ENCODE measurements at places on chromosomes 6 and 20.

- no peak for DNase-seq
Measured at GRCh38 chr20:1360094-1360846, 31.3 kb upstream of the SDCBP2 start.

GRCh38 chr6:160042014-160042773 is 73.3 kb downstream of the IGF2R start:
- DNase-seq = no peak

GRCh38 chr20:49955167-49955566 is 19.0 kb downstream of the RNF114 start:
- no peak for DNase-seq

GRCh38 chr20:62391165-62392076 is 4.5 kb downstream of the RPS21 start:
- DNase-seq = no peak

DNA sequence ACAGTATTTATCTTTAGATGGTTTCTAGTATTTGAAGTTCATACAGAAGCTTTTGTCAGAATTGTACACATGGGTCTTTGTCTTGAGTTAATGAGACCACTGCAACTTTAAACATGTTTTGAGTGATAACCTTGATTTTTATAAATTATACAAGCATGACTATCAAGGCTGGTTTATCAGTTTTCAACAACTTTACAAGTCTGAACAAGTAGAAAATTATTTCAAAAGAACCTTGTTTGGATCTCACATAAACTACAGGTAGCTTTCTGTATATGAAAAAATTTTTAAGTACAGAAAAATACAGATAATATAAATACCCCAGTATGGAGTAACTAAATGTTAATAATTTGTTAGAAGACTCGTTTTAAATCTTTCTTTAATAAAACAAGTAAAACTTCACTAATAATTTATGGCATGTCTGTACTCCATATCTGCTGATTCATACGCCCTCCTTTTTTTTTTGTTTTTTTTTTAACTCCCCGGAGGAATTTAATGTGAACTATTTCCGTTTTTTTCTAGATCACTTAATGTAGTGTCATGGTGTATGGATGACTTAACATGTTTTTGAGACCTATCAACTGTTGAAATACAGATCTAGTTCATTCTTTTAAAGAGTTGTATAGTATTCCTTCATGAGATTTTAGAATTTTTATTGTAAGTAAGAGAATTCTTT is 18.3 kb downstream of the VAPB start:
- no peak for DNase-seq

GRCh38 chr6:79630883-79631692 is at the start of gene SH3BGRL2:
Gene SH3BGRL2, plus strand, starts transcription at chr6:79631329. Its CDS starts 133 bp downstream, at chr6:79631462.
- DNase-seq = peak; percentile 14

- no peak for DNase-seq
Measured at GRCh38 chr6:86966271-86966670, 28.9 kb downstream of the HTR1E start.

DNA sequence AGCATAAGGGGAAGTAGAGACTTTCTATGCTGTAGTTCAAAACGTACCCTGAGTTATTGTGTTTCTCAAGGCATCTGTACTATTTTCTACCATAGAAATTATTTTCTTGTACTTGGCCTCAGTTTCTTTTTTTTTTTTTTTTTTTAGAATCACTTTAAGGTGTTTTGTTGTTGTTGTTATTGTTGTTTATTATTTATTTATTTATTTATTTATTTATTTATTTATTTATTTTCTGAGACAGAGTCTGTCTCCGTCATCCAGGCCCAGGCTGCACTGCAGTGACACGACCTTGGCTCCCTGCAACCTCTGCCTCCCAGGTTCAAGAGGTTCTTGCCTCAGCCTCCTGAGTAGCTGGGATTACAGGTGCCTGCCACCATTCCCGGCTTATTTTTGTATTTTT is 179.1 kb downstream of the GRIK2 start:
- no peak for DNase-seq

- DNase-seq = no peak
Measured at GRCh38 chr6:148831531-148831930, 84.7 kb downstream of the UST start.

- no peak for DNase-seq
Measured at GRCh38 chr6:137813308-137813970, 53.6 kb upstream of the TNFAIP3 start.

- no peak for DNase-seq
Measured at GRCh38 chr6:33590531-33591198, 10.6 kb upstream of the BAK1 start.

GRCh38 chr6:33324125-33324524 is 6.6 kb upstream of the ZBTB22 start:
- DNase-seq = no peak

- DNase-seq = no peak
Measured at GRCh38 chr6:326896-327537, 34.7 kb downstream of the DUSP22 start.

GRCh38 chr6:143595251-143596036 is 82.3 kb upstream of the PHACTR2 start:
- no peak for DNase-seq

GRCh38 chr20:2026004-2026403 is 32.1 kb upstream of the PDYN start:
- no peak for DNase-seq

GRCh38 chr6:89542081-89542857 is 96.3 kb downstream of the LYRM2 start:
- no peak for DNase-seq

DNA sequence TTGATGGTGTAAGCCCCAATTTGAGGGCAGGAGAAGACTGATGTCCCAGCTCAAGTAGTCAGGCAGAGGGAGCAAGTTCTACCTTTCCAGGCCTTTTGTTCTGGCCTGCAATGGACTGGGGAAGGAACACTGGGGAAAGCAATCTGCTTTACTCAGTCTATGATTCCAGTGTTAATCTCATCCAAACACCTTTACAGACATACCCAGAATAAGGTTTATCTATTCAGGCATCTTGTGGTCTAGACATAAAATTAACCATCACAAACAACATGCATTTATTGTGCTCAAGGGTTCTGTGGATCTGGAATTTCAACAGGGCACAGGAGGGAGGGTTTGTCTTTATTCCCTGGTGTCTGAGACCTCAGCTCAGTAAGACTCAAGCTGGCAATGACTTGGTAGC is 14.4 kb upstream of the RSPH3 start:
- DNase-seq = no peak

DNA sequence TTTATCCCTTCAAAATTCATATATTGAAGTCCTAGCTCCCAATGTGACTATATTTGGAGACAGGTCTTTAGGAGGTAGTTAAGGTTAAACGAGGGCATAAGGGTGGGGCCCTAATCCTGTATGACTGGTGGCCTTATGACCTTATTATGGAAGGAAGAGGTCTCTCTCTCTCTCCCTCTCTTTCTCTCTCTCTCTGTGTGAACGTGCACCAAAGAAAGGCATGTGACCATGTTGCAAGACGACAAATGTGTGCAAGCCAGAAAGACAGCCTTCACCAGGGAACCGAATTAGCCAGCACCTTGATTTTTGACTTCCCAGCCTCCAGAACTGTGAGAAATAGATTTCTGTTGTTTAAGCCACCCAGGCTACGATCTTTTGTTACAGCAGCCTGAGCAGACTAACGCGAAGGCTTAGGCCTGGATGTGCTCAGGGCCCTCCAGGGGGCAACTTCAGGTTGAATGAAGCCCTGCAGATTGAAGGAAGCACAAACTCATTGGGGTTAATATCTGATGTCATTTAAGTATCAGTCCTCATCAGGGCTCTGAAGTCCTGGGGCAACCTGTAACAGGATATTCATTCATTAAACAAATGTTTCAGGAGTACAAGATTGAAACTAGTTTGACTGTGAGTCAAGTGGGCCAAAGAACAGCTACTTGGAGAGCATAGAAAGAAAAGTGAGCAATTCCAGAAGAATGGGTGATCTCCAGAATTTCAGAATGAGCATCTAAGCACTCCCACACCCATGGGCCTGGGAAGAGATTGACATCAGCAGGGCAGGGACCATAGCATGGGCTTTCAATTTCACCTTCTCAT is 157.4 kb upstream of the TNFAIP3 start:
- DNase-seq = no peak

DNA sequence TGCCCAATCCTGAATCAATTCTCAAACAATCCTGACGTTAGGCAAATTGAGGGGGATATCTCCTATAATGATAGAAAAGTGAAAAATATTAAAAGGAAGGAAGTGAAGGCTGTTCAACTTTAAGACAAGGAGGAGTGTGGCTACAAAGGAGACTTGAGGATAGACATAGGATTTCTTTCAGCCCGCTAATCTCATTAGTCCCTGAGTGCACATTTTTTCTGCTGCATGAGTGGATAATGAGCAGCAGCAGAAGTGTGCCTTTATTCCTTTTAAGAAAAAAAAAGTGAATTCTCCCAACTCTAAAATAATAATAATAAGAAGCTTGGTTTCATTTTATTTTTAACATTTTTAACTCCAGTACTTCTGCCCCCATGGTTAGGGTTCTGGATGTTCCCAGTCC is 102.0 kb downstream of the SPTLC3 start:
- no peak for DNase-seq

- no peak for DNase-seq
Measured at GRCh38 chr6:126385536-126385935, 45.6 kb downstream of the CENPW start.

- no peak for DNase-seq
Measured at GRCh38 chr6:55968926-55969325, 93.5 kb upstream of the BMP5 start.

GRCh38 chr6:83169511-83169910 is 23.6 kb downstream of the PGM3 start:
- DNase-seq = no peak

DNA sequence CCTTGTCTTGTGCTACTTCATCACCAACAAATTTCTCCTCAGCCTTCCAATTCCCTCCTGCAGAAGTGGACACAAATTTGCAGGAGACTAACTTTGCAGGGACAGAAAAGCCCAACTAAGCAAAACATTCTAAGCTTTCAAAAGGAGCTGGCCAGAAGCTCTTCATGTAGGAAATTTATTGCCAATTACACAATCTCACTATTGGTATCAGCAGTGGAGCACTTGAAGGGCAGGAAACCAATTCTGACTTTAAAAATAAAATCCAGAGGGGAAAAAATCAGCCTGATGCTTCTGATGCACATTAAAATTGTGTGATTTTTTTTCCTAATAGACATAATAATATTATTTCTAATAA is 193.3 kb downstream of the LY86 start:
- no peak for DNase-seq

- DNase-seq = no peak
Measured at GRCh38 chr6:42460883-42461282, 9.2 kb upstream of the TRERF1 start.

DNA sequence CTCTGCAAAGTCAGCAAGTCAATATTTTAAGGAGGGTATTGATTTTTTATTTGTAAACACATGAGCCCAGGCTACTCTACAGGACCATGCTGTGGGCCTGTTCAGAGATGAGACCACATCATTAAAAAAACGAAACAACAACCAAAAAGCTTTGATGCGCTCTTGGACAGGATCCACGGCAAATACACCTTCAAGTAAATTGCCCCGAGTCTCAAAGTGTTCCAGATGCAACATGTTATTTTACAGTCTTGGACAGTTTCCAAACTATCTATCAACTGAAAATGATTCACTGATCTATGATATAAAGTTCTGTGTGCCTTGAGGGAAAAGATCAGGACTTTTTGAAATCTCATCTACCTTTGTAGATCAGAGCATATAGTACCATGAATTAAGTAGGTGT is 25.8 kb upstream of the CARMIL1 start:
- no peak for DNase-seq

- no peak for DNase-seq
Measured at GRCh38 chr20:5374171-5374570, 57.4 kb upstream of the PROKR2 start.

GRCh38 chr20:61949363-61949713 is 116.3 kb downstream of the TAF4 start:
- no peak for DNase-seq

DNA sequence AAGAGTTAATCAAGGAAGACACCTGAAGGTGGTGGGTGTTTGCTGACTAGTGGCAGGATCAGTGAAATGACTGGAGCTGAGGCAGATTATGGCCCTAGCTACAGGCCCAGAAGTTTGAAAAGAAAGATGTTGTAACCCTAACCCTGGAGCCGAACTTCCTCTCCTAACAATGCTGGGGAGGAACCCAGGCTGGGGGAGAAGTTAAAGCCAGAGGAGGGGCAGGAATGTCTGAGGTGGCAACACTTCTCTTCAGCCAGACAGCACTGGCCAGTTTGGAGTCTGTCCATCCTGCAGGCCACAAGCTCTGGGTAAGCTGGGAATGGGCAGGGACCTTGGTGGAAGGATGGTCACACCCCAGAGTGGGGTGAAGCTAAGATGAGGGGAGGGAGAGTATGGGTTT is at the start of gene LST1:
TSS of gene LST1 (plus strand) at position 270 of the 400 bp plus-strand sequence. CDS start 1,023 bp downstream, outside the sequence.
- no peak for DNase-seq

DNA sequence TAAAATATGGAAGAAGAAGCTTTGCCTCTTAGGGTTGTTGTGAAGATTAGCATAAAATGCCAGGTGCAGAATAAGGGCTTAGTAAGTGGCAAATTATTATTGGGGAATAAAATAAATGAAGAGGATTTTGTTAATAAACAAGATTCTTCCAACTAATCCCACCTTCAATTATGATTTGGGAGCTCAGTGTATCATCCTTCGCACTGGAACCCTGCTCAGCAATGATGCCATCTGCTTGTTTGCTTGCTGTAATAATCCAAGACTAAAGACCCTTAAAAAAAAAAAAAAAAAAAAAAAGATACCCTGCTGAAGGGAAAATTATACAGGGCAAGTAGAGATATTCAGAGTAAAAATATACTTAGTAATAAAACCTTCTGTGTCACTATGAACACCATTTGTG is 62.0 kb upstream of the RREB1 start:
- no peak for DNase-seq

- no peak for DNase-seq
Measured at GRCh38 chr6:41821266-41821665, 33.8 kb downstream of the TOMM6 start.

- DNase-seq = no peak
Measured at GRCh38 chr20:10313701-10314100, 95.1 kb downstream of the SNAP25 start.

Data from activated CD4-positive, alpha-beta T cell treated with anti-CD3 and anti-CD28 coated beads, Interleukin-2, amount 50 U/mL, for 24 hours (primary cell).